ENCODE measurements at places on chromosomes 7 and 10.

GRCh38 chr7:68865351-68866199 lies 732.7 kb upstream of the AUTS2 start:
- DNase-seq, result no peak

DNA sequence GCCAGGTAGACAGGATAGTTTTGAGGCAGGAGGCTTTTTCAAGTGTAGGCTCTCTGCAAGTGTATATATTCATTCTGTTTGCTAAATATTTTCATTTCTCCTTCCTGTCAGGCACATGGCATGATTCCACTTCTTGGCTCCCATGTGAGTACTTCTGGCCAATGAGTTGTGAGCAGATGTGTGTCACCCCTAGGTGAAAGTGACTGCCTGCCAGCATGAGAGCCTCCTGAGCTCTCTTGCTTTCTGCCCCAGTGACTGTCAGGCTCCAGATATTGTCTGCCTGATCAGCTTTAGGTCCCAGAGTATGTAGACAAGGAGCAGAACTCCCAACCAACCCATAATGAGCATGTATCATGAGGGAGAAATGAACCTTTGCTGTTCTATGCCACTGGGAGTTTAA lies 257.6 kb upstream of the NPY start:
- no peak for DNase-seq

GRCh38 chr7:114852293-114852692 lies 69.6 kb upstream of the MDFIC start:
- DNase-seq, result peak; percentile 25

- DNase-seq, result no peak
Measured at GRCh38 chr7:90688810-90689209, 92.7 kb downstream of the CDK14 start.

DNA sequence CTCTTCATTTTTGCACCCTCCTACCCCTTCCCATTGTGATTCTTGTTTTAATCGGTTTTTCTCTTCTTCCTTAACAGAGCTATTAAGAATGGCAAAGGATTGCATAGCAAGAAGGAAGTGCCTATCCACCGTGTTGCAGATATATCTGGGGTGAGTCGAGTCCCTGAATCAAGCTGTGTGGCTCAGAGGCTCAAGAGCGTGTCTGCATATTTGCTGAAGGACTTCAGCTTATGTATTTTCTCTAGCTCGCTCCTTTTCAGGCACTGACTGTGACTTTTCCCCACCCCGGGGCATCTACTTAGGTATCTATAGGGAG lies 126.6 kb downstream of the LRRC4 start:
- no peak for DNase-seq

- DNase-seq, result peak; percentile 53
Measured at GRCh38 chr10:132892004-132892403, 50.4 kb downstream of the CFAP46 start.

GRCh38 chr7:36286226-36286625 lies 103.4 kb upstream of the ANLN start:
- DNase-seq, result no peak

- no peak for DNase-seq
Measured at GRCh38 chr10:76333326-76333725, 901.9 kb downstream of the LRMDA start.

- no peak for DNase-seq
Measured at GRCh38 chr7:26603631-26604030, 260.8 kb downstream of the SKAP2 start.

- peak; percentile 29 for DNase-seq
Measured at GRCh38 chr7:128405471-128406313, 4.1 kb downstream of the IMPDH1 start.

- DNase-seq, result no peak
Measured at GRCh38 chr10:15718694-15719048, 1.1 kb downstream of the ITGA8 start.

- no peak for DNase-seq
Measured at GRCh38 chr10:97915346-97916131, 65.9 kb downstream of the GOLGA7B start.

DNA sequence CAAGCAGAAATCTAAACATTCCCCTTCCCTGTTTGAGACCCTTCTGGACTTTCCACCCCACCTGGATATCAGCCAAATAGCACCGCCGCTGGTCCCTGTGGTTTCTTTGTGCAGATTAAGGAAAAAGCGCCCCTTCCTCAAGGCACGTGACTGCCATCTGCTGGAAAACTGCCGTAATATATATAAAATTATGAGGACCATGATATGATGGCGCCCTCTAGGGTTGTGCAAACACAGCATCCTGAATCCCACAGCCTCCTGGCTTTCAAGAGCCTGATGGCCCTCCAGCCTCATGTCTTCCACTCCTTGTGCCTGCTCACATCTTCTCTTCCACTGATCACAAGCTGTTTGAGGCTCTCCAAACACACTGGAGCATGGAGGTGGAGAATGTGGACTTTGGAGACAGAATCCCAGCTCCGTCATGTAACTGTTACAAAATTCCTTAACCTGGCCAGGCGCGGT lies 121.3 kb downstream of the MYL10 start:
- peak; percentile 24 for DNase-seq

DNA sequence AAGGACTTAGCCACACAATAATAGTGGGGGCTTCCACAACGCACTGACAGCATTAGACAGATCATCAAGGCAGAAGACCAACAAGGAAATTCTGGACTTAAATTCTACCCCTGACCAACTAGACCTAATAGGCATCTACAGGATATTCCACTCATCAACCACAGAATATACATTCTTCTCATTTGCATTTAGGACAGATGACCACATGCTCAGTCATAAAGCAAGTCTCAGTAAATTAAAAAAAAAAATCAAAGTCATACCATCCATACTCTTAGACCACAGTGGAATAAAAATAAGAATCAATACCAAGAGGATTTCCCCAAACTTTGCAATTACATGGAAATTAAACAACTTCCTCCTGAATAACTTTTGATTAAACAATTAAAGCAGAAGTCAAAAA lies 155.9 kb downstream of the CDK14 start:
- no peak for DNase-seq

- DNase-seq, result no peak
Measured at GRCh38 chr10:124026589-124026939, 66.8 kb downstream of the CHST15 start.
